ENCODE measurements at places on chromosomes 5 and 9.

- DNase-seq, result no peak
Observed at GRCh38 chr5:137312011-137312410, 187.1 kb downstream of the SPOCK1 start.

DNA sequence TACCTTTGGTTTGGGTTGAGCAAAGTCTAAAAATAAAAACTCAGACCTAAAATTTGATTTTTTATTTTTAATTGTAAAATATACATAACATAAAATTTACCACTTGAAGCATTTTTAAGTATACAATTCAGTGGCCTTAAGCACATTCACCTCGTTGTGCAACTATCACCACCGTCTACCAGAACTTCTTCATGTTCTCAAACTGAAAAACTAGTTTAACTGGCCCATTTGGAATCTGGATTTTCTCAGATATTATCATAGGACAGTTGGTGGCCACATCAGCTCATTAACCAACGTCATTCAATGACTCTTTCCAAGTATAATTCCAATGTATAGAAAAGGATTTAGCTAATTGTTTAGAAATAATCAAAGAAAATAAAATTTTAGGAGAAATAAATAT, 319.3 kb downstream of the TLE1 start:
- DNase-seq, result no peak

GRCh38 chr5:140524003-140524402, 23.5 kb upstream of the EIF4EBP3 start:
- no peak for DNase-seq

GRCh38 chr9:73141282-73141681, 10.4 kb upstream of the ANXA1 start:
- no peak for DNase-seq

- no peak for DNase-seq
Observed at GRCh38 chr9:131593936-131594665, 48.8 kb downstream of the PRRT1B start.

- DNase-seq, result no peak
Observed at GRCh38 chr9:125442452-125442851, 180.8 kb downstream of the GAPVD1 start.

DNA sequence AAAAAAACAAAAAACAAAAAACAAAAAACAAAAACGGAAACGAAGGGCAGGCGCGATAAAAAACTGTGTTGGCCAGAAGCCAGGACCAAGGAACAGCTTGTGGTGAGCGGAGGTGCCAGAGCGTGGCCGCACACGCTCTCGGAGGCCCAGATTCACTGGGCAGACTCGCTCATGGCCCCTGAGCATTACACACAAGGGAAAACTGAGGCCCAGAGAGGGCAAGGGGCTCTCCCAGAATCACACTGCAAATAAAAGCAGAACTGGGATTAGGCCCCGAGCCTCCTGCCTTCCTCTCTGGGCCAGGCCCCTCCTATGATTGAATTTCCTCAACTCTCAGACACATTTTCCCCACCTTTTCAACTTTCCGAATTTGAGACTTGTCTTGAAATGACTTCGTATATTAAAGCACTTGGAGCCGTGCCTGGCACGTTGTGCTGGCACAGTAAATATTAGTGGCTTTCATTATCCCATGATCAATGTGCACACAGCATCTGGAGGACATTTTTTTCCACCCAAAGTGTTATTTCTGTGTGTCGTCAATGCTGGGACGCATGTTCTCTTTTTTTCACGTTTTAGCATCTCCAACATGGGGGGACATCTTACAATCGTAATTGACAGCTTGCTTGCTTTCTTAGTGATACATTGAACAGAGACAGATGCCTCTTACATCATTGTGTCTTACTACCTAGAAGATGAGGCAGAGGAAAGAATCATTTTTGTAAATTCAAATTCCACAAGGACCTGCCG, 7.4 kb downstream of the FIBCD1 start:
- peak; percentile 78 for DNase-seq

- no peak for DNase-seq
Observed at GRCh38 chr5:148381906-148382305, 1.9 kb upstream of the FBXO38 start.

DNA sequence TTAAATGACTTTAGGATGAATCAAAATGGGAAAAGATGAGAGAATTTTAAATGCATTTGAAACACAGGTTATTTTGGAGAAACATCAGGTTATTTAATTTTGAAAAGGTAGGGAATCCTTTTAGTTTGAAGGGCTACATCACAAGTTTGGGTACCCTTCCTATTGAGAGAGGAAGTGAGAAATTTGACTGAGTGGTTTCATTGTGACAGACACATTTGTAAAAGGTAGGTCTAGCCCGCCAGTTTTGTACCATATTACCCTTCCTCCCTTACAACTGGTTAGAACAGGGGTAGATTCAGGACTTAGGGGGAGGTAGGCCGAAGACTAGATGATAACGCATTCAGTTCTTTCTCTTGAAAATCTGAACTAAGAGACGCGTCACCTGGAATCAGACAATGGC, 464.2 kb downstream of the EBF1 start:
- DNase-seq, result no peak

- no peak for DNase-seq
Observed at GRCh38 chr9:116160676-116161571, 7.3 kb downstream of the PAPPA start.

DNA sequence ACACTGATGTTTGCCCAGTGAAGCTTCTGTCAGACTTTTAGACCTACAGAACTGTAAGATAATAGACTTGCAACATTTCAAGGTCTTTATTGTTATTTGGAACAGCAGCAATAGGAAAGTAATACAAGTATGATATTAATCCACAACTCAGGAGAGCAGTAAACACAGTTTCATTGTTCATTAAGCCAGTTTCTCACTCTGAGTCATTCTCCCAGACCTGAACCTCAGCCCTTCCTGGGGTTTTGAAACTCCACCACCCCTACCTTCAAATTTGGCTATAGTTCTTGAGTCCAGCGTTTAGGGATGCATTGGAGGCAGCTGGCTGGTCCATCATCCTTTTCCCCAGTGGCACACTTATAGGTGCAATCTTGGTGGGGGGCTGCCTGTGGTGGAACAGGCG, 203.2 kb downstream of the RAB3C start:
- DNase-seq, result no peak

DNA sequence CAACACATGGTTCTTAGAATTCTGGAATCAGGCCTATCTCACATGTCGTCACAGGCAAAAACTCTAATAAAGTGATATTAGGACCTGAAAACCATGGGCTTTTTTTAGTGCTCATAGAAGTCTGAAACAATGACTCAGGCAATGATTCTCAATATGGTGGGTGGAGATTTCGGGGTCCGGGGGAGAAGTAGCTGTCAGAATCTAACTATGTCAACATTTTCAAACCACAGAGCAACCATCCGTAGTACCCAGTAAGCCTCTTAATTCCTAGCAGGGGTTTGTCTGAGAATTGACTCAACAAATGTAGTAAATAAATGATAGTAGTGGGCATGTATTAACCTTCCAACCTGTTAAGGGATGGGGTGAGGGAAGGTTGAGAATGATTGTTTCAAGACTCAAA, 2.6 kb downstream of the AMACR start:
- DNase-seq, result no peak

- no peak for DNase-seq
Observed at GRCh38 chr9:97895211-97895610, 27.1 kb downstream of the TRMO start.

DNA sequence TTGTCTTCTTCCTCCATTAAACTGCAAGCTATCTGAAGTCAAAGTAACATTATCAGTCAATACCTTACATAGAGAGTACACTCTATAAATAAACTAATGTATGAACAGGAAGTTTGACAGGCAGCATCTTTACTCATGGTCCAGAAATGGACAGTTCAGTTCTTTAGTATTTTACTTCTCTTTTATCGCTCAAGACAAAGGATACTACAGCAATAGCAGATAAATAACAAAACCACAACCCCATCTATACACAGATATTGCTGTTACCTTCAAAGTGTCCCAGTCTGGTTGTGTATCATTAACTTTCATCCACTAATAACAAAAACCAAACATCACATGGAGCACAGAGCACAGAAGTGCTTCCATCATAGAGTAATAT, 46.4 kb downstream of the SEMA5A start:
- DNase-seq, result no peak

- no peak for DNase-seq
Observed at GRCh38 chr5:175823731-175824525, 47.5 kb upstream of the CPLX2 start.

GRCh38 chr5:154197801-154198491, 7.4 kb downstream of the GALNT10 start:
- DNase-seq, result no peak

DNA sequence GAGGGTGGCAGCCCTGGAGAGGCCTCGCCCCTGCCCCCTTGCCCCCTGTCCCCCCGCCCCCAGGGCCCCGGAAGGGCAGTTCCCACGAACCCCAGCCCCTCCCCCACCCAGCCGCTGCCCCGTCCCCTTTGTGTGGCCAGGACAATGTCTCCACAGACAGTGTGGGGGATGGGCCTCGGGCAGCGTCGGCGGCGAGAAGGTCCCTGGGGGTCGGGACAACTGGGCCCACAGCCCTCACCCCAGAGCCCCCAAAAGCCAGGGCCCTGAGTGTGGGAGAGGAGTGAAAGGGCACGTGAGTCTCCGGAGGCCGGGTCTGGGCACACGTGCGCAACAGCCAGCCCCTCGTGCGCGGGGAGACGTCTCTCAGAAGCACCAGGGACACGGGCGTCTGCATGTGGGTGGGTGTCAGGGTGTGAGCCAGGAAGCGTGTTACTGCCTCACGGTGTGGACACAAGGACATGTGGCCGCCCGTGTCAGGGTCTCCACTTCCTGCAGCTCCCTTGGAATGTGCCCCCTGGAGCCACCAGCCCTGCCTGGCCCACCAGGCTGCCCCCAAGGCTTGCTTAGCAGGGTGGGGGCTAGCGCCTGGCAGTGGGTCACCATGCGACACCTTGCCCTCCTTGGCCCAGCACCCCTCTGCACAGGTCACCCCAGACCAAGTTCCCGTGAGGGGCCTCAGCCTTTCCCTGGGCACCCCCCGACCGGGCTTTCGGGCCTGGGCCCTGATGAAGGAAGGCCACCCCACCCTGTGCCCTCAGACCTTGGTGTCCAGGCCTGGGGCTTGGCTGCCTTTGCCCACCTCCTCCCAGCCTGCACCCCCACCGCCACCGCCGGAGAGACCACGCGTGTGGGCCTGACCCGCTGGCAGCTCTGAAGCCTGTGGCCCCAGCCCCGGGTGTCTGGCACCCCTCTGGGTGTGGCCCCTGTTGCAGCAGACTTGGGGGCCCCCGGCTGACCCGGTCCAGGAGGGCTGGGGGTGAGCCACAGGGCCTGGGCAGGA, 12.8 kb upstream of the NRARP start:
- no peak for DNase-seq

DNA sequence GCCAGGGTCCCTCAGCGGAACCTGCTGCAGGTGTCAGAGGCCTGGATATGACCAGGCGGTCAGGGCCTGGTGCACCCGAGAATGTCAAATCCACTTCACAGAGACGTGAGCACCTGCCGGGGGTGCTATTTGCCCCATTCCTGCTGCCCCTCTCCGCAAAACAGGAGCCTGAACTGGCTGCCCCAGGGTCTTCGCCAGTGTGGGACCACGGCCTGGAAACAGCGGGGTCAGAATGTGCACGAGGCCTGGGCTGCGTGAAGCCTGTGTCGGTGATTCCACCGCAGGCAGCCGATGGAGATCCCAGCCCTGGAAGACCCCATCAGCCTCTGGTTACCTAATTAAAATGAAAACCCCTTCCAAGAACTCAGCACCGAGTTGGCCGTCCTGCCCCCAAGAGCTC, 41.2 kb upstream of the TMEM250 start:
- no peak for DNase-seq

- DNase-seq, result peak; percentile 60
Observed at GRCh38 chr9:35757226-35757891, 3.3 kb upstream of the MSMP start.

DNA sequence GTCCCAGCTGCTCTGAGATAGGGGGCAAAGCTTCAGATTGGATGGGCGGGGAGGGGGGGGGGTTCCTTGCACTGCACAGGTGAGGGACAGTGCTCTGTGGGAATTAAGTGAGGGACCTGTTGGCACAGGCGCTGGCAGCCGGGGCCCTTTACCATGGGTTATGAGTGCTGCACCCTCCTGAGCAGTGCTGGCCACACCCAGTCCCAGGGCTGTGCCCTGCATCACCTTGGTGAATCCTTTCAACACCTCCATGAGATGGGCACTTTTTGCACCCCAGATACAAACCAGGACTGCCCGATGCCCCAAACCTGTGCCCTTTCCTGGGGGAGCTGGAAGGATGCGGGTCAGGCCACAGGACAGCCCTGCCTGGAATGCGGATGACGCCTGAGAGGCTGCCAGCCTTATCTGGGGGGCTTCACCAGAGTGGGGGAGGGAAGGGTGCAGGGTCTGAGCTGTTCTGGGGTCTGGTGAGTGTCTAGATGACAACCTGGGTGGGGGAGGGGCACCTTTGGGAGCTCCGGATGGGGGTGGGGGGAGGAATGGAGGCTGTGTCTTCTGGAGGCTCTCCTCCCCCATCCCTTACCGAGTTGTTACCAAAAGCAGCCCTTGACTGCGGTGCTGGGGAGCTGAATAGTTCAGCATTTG, 5.2 kb downstream of the CRB2 start:
- no peak for DNase-seq

- no peak for DNase-seq
Observed at GRCh38 chr5:6118691-6119090, 259.7 kb downstream of the MED10 start.

- no peak for DNase-seq
Observed at GRCh38 chr5:168931638-168932345, 352.6 kb upstream of the PANK3 start.

DNA sequence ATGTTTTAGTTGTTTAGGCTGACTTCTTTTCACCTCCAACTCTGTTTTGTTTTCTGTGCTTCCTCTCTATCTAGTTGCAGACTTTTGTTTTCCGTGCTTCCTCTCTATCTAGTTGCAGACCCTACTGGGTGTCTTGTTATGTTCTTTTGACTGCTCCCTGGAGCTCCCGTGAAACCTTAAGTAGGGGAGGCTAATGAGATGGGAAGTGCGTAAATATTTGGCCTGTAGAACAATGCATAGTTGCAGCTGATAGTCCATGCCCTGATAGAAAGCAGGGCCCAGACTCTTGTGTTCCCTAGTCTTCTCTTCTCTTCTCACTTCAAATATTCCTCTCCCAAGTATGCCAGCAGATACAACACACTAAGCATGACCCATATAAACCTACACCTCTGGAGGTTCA, 757.0 kb downstream of the BRINP1 start:
- DNase-seq, result no peak

DNA sequence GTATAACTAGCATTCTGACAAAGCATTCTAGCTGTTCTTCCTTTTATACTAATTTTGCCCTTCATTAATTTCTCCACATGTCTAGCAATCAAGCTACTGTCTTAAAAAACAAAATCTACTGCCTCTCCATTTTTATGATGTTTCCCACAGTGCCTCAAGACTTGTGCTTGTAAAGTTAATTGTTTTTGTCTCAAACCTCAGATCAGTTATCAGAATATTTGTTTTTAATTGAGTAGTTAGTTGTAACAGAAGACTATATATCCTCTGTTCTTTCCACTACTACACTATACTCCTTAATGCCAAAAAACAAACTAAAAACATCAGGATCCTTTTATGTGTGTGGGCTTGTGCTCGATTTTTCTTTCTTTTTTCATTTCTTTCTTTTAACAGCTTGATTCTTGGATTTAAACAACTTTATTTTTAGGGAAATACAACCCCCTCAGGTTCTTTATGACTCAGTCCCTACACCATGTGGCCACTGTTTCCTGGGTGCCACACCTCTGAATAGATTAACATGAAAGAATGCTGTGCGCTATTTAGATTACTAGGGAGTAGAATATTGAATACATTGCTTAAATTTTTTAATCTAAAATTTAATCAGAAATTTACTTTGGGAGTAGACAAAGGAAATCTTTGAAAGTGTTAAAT, 1.2 kb downstream of the ASPN start:
- no peak for DNase-seq

GRCh38 chr5:76690704-76691466, 25.0 kb upstream of the F2R start:
- no peak for DNase-seq
